T follicular helper cell (primary cell): ENCODE measurements at places on chromosomes 2 and 18.

- no peak for DNase-seq
Measured at GRCh38 chr2:113823716-113824595, 65.9 kb upstream of the ACTR3 start.

DNA sequence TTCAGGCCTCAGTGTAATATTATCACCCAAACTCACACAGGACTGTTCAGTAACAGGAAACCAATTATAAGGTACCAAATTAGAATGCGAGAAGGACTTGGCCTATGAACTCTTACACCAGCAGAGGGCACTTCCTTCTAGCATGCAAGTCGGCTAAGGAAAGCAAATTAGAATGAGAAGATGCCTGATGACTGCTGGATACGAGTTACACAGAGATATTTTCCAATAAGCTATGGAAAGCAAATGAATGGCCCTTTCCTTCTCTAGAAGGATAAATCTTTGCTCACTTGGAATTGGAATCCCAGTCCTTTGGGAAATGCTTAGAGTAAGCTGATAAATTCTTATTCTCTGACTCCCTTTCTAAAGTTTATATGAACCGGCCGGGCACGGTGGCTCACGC lies 109.8 kb downstream of the AP1S3 start:
- DNase-seq = peak; percentile 2

GRCh38 chr2:21041462-21041861 lies 2.4 kb downstream of the APOB start:
- DNase-seq = no peak

GRCh38 chr2:172109988-172110811 lies 7.5 kb upstream of the DLX2 start:
- no peak for DNase-seq

DNA sequence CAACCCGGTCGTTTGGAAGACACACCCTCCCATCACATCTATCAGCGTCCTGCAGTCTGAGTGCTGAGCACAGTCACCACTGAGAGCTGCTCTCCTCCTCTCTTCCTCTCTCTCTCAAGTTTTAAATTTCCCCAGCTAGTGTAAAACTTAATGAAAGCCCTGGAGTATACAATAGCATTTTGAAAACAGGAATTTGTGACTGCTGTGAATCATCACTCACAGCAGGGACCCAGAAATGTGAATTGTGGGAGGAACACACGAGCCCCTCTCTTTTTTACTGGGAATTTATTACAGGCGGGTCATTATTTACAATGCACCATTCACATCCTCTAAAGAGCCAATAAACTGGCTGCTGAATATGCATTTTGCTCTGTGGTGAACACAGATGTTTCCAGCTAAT lies 185.0 kb upstream of the SMIM21 start:
- no peak for DNase-seq

- no peak for DNase-seq
Measured at GRCh38 chr2:232535761-232536530, 3.5 kb upstream of the CHRNG start.

DNA sequence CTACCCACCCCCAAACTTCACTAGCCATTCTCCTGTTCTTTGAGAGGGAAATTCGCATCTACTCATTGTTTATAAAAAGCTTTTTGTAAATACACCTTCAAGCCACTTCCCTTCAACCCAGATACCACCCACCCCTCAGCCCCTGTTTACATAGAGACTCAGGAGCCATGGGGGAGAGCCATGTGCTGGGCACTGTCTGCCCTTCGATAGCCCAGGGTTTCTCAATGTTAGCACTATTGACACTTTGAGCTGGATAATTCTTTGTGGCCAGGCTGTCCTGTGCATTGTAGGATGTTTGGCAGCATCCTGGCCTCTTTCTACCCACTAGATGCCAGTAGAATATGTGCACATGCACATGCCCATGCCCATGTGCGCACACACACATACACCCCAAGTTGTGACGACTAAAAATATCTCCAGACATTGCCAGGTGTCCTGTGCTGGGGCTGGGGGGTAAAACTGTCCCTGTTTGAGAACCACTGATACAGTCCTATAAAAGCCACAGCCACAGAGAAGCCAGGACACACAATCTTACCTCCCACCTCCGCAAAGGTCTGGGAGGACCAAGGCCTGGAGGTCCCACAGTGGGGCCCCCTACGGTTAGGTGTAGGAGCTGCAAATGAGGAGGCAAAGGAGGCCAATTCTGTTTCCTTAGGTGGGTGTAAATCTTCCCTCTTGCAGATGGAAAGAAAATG lies 44.5 kb upstream of the ASPRV1 start:
- DNase-seq = no peak

DNA sequence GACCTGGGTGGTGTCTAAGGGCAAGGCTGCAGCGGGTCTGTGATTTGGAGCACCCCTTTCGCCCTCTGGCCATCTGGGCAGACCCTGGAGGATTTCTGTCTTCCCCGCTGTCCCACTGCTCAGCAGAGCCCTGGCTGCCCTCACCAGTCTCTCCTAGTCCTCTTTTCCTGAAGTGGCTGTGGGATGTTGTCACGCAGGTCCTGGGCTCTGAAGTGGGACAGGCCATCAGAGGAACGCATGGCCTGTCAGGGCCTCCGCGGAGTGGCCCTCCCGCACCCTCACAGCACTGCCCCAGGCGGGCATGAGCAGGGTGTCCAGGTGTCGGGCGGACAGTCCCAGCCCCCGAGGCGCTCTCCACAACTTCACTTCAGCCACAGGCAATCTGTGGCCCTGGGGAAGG lies 1.1 kb upstream of the TMEM185B start:
- DNase-seq = no peak

- DNase-seq = no peak
Measured at GRCh38 chr2:121805766-121806143, 50.3 kb downstream of the TSN start.

GRCh38 chr18:38843291-38843690 lies 1277.7 kb upstream of the CELF4 start:
- DNase-seq = no peak

- no peak for DNase-seq
Measured at GRCh38 chr2:10080536-10081304, 509 bp upstream of the CYS1 start.

GRCh38 chr2:120635146-120635545 lies 100.5 kb upstream of the GLI2 start:
- no peak for DNase-seq

DNA sequence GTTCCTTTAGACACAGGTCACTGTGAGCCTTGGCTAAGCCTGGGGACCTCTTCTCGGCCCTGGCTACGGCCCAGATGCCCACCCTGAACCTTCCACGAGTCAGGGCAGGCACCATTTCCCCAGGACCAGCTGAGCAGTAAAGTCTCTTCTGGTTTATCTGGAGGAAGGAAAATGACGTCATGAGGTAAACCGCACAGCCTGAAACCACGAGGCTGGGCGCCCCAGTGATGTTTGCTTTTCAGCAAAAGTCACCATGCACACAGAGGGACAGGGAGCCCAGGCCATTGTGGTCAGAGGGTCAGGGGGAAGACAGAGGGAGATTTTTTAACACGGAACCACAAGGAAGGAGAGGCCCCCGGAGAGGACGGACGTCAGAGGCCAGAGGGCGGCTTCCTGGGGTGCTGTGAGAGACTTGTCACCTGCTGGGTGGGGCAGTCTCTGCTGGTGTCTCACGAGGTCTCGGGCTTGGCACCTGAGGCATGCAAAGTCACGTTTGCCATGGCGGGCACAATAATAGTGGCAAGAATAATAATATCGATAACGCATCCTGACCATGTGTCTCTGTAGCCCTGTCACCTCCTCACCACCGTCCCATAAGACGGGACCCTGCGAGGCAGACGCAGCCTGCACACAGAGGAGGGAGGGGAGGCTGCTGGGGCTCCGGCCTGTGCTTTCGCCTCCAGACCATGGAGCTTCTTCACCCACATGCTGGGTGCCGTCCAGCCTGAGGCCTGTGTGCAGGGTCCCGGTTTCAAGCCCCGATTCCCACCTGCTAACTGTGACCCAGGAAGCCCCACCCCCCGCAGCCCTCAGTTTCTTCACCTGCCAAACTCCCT lies 33.2 kb upstream of the FOSL2 start:
- peak; percentile 61 for DNase-seq

GRCh38 chr18:7568426-7568825 lies 1.3 kb downstream of the PTPRM start:
- no peak for DNase-seq

DNA sequence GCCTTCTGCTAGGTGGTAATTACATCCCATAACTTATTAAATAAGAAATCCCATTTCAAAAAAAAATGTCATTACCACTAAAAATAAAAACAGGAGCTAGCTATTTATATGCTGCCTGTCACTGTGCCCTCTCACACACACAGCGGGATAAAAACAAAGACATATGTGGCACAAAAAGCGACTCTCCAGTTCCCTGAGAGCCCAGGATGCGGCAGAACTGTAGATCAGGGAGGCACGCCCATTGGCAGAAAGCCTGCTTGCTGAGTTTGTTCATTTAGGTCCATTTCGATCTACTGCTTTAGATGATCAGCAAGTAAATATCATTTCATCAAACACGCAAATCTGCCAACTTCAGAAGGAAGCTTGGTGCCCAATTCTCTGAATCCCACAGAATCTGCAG lies 124.4 kb downstream of the TMEM163 start:
- no peak for DNase-seq

GRCh38 chr2:101596333-101596732 lies 101.2 kb upstream of the MAP4K4 start:
- DNase-seq = no peak

DNA sequence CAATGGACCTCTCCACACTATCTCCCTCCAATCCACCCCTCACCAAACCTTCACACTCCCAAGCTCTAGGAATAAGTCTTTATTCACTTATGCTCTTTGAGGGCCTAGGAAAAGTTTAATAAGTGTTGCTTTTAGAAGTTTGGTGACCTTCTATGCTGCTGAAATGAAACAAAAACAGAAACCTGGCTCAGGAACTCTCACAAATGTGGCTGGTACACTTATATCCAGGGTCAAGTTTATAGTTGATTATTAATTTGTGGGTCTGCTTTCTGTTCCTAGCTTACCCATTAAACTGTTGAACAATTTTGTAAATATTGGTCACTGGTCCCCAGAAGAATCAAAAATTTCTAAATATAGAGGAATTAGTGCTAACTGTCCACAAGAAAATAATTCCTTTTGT lies 14.2 kb upstream of the ANKRD44 start:
- no peak for DNase-seq

DNA sequence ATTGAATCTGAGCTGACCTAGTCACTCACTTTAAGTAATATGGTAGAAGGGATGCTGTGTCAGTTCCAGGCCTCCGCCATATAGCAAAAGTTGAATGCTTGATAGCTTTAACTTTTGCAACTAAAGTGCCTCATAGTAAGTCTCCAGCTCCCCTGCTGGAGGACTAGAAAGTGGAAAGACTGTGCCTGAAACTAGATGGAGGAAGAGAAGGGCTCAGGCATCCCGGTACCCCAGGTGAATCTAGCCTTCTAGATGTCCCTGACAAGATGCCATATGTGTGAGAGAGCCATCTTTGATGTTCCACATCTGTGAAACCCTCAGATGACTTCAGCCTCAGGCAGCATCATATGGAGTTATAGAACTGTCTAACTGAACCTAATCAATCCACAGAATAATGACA lies 21.0 kb downstream of the OTX1 start:
- no peak for DNase-seq

- no peak for DNase-seq
Measured at GRCh38 chr2:128378231-128379020, 59.8 kb upstream of the HS6ST1 start.

DNA sequence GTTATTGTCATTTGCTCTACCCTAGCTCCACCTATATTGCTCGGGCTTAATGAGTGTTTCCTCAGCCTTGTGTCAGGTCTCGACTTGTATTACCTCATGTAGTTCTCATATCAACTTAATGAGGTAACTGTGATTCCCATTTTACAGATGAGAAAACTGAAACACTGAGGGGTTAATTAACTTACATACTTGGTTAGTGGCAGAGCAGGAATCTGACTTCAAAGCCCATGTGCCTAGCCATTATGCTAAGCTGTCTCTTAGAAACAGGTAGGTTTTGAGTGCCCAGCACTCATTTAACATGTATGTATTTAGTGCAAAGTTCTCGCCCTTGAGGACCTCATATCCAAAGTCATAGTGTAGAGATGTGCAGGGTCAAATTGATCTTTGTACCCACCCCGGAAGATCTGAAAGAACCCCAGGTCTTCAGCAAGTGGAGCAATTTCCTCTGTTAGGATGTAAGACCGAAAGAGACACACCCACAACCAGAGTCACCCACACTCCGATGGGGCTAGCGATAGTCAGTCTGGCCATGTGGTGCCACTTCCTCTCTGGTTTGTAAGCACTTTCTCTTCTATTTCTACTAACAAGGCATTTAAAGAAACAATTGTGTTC lies 121.0 kb upstream of the SLC39A10 start:
- peak; percentile 42 for DNase-seq

DNA sequence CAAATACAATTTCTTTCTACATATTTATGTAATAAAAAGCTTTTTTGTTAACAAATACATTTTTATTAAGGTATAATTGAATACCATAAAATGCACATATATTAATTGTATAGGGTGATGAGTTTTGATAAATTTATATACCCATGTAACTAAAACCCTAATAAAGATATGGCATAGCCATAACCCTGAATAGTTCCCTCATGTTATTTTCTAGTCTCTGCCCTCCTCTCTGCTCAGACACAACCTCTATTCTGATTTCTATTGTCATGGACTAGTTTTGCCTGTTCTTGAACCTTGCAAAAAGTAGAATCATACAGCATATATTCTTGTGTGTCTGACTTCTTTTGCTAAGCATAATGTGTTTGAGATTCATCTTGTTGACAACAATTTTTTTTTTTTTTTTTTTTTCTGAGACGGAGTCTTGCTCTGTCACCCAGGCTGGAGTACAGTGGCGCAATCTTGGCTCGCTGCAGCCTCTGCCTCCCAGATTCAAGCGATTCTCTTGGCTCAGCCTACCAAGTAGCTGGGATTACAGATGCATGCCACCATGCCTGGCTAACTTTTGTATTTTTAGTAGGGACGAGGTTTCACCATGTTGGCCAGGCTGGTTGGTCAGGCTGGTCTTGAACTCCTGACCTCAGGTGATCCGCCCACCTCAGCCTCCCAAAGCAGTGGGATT lies 38.6 kb upstream of the ZNF512 start:
- DNase-seq = no peak

- DNase-seq = no peak
Measured at GRCh38 chr2:224948859-224949258, 93.4 kb downstream of the DOCK10 start.

GRCh38 chr2:127181851-127182250 lies 38.2 kb downstream of the CYP27C1 start:
- no peak for DNase-seq
